ENCODE measurements at places on chromosomes 4 and X. TPM values are rescaled to one million over a fixed set of nuclear protein-coding genes. Genes with fewer than 3 reads are reported as not detected.

DNA sequence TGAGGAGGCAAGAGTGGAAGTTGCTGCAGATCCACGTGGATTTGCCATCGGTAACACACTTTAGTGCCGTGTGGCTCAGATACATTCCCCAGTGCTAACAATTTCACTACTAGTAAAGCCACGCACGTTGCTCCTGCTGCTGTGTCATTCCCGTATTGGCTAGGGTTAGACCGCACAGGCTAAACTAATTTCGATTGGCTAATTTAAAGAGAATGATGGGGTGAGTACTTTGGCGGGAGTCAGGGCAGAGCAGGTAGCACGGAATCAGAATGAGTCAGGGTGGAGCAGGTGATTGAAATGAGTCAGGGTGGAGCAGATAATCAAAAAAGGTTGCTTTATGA lies 1337.5 kb downstream of the FSTL5 start:
- no peak for DNase-seq

DNA sequence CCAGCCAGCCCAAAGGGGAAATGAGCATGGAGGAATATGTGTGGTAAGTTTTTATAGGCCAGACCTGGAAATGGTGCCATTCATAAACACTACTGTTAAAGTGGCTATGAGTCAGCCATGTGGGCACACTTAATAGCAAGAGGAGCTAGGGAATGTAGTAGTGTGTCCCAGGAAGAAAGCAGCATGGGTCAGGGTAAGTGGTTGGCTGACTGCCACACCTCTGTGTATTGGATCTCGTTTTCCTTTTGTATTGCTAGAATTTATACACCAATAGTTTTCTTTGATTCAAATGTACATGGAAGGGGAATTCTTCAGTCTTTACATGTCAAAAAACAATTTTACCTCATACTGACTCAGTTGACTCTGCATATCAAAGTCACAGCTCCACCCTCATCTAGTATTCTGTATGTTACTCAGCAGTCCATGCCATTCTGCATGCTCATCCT lies 22.9 kb upstream of the SGMS2 start:
- DNase-seq, result no peak

GRCh38 chr4:8921465-8921864 lies 49.8 kb upstream of the HMX1 start:
- DNase-seq, result no peak

DNA sequence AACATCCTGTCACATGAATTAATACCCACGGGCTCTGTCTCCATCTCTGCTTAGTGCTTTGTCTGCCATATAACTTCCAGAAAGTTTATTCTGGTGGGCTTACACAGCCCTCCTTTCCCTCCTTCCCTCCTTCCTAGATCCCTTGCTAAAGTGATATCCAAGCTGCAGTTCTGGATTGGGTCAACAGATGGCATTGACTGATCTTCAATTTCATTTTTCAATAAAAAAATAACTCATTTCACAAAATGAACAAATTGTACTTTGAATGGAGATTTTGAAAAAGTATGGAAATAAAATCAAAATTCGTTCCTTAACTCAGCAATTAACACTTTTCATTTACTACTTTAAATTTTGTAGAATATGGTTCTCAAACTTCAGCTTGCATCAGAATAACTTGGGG lies 94.9 kb downstream of the NXF2 start:
- DNase-seq, result no peak

Gene DUSP21
- total RNA-seq, result not detected

Gene MYOZ2
- 3.9 TPM for total RNA-seq

Gene PRR32
- total RNA-seq, result not detected

All from posterior vena cava (tissue), 2 donors.